Kidney capillary endothelial cell (primary cell): ENCODE measurements at places on chromosomes 1 and 21.

DNA sequence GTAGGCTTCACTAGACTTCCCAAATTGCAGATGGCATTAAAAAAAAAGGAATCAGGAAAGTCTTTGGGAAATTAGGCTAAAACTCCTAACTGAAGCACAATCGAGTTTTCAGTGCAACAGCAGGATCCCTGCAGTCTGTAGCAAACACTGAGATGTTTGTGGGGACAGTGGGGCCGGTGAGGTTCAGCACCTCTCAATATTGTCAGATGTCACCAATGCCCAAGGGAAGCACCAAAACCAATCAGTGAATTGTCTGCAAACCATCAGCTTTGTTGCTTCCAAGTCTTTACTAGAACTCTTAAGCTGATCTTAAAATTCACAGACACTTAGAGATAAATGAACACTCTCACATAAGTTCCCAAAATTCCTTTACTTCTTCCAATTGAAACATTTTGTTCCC is 2.6 kb downstream of the ERG start:
- no peak for DNase-seq

DNA sequence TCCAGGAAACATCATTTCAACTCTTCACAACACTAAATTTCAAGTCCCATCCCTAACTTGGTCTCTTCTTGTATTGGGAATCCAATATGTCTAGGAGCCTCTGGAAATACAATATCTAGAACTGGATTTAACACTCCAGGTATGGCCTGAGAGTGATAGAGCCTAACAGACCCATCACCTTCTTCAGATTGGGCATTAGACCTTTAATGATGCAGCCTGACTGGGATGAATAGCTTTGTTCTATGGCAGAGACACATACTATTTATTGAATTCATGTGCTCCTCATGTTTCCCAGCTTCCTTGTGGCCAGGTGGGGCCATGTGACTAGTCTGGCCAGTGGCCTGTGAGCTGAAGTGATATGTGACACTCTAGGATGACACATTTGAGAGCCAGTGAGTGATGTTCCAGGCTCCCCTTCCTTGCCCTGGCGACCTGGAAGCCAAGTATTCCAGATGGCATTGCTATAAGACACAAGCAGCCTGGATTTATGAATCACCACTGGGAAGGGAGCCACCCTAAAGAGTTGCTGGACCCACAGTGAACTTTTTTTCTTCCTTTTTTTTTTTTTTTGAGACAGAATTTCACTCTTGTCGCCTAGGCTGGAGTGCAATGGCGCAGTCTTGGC is 31.0 kb upstream of the POU3F1 start:
- DNase-seq: no peak

DNA sequence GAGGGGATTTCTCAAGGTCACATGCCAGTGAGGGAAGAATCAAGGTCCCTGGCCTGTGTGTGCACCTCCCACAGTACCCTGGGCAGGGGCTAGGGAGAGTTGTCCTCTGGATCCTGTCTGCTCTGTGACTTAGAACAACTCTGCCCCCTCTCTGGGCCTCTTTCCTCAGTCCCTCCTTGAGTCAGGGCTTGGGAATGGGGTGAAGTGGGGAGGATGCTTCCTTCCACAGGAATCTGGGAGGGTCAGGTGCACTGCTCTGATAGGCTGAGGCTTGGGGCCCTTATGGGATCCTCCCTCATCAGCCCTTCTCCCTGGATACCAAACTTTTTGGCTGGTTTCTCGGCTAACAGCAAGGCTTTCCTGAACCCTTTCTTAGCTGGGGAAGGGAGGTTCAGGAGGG is 2.5 kb downstream of the TRNP1 start:
- no peak for DNase-seq

- DNase-seq: no peak
These were observed 14.1 kb downstream of the PDXK start for GRCh38 chr21:43733060-43733459.

- DNase-seq: no peak
These were observed 68.4 kb upstream of the ABCG1 start for GRCh38 chr21:42150474-42151085.

DNA sequence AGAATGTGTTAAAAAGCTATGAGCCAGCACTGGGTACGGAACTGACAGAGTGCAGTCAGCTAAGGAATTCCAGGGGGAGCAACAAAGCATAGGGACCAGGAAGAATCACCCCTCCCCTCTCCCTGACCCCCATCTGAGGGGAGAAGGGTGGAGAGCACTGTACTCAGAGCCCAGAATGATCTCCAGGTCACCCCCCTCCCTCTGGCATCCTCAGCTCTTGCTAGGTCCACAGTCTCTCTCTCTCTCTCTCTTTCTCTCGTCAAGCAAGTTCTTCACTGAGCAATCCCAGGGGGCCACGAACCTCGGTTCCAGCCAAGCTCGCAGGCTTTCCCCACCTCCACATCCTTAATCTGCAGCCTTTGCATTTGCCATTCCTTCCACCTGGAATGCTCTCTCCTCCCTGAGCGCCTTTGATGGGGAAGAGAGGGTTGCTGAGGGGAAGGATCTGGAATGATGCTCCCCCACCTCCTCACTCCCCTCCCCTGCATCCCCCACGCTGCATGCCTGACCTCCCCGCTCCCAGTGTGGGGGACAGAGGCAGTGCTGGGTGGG is 6.7 kb upstream of the WASF2 start:
- DNase-seq: no peak

DNA sequence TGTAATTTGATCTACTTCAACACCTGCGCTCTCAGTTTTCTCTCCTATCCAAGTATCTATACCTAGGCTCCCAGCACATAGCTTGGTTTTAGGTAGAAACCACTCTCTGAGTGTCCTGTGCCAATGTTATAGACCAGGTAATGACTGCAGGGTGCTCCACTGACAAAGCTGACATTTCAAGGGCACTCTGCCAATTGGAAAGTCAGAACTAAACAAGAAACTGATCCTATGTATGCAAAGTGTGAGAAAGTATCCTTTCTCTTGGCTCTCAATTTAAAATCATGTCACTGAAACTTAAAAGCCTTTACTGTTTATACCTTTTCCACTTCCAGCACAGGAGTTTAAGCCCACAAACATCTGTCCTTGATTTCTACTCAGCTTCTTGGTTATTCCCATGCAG is 45.0 kb upstream of the AIM2 start:
- DNase-seq: no peak

GRCh38 chr1:115063228-115063901 is 25.9 kb downstream of the TSPAN2 start:
- DNase-seq: no peak

DNA sequence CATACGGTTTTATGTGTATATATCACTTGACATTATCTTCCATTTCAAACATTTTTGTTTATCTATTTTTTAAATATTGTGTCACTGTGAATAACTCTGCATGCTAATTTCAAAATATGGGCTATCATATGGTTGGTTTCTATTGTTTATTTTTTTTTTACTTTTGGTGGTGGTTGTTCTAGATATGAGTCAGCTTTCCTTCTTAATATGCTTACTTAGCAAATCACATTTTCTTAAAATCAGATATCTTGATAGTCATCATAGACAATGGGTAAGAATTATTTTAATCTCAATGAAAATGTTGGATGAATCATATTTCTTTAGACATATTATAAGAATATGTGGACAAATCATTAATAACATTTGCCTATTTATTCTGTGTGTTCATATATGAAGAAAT is 881.5 kb downstream of the BRINP3 start:
- no peak for DNase-seq

DNA sequence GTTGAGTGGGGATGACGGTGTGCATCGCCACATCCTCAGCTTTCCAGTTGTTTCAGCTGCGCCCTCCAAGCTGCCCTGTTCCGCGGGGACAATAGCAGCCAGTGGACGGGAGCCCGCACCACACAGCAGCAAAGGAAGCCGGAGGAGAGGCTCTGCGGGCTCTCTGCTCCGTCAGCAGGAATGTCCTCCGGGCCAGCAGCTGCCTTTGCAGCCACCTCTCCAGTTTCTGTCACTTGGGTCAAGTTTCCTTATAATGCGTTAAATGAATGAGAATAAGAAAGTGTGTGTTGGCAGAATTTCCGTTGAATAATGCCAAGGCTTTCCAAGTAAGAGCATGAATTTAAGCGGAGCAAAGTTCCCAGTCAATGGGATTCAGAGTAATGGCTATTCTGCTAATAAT is 263.3 kb downstream of the KIF26B start:
- DNase-seq: no peak

GRCh38 chr1:1591452-1591851 is 8.5 kb downstream of the FNDC10 start:
- peak; percentile 68 for DNase-seq

GRCh38 chr1:214264196-214264595 is 16.8 kb upstream of the SMYD2 start:
- no peak for DNase-seq

DNA sequence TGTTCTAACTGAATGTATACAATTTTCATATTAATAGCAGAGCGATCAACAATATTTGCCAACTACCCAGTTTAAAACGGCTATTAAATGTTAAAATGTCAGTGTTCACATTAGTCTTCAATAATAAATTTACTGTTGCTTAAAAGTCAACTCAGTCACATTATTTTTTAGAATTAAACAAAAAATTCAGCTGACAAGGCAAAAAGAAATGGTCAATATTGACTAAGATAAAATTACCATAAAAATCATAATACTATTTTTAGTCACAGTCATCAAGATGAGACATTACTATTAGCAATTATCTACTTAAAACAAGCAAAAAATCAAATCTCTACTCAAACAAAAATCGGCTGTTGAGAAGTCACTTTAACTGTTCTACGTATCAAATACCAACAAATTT is 1.5 kb downstream of the ANKRD13C start:
- DNase-seq: no peak

GRCh38 chr1:214282630-214283242 is 1.8 kb downstream of the SMYD2 start:
- no peak for DNase-seq

GRCh38 chr21:42997053-42997452 is 22.7 kb downstream of the PKNOX1 start:
- DNase-seq: no peak

DNA sequence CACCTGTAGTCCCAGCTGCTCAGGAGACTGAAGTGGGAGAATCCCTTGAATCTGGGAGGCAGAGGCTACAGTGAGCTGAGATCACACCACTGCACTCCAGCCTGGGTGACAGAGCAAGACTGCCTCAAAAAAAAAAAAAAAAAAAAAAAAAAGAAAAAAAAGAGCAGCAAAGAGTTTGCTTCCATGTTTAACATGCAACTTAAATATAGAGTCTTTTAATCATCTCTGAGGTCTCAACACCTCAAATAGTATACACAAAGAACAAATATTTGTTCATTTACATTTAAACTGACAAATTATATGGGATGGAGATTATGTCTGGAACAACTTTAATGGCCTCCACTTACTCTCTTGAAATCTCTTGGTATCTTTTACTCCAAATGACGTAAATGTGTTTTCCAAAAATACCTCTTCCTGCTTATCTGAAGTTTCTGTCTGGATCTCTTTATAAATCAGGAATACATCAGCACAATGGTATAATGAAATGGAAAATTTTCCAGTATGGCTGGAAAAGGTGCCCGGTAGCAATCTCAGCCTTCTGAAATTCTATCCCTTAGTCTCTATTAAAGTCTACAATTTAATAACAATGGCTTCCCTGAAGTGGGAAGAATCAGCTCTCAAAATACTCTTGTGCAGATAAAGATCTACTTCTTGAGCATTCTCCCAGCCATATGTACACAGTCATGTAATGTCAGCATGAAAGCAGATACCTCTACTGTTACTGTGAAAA is 258.5 kb downstream of the OMA1 start:
- DNase-seq: no peak

DNA sequence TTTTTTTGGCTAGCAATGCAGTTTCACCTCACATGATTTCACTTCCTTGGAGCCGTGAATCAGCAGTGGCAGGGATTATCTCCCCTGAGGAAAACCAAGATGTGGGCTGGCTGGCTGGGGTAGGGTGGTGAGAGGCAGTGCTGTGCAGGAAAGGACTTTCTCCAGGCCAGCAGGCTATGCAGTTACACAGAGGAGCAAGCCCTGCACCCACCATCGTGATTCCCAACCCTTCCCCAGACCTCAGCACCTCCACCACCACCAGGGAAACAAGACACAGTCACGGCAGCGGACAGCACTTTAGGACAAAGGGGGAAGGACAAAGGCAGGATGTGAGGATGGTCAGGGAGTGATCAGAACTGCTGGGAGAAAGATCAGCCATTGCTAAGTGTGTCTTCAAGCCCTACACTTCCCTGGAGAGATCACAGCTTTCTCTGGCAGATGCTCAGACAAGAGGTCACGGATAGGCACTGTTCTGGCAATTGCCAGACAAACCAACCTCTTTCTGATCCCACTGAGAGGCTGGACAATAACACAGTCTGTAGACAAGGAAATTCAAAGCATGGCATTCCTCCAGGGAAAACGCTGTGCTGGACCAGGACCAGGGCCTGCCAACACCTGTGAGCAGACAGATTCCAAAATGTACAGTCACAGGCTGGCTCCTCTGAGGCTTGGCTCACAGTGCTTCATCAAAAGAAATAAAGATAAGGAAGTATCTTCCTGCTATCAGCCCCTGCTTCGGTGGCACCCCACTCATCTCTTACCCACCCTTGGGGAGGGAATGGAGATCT is 509.4 kb downstream of the SMYD3 start:
- DNase-seq: no peak

DNA sequence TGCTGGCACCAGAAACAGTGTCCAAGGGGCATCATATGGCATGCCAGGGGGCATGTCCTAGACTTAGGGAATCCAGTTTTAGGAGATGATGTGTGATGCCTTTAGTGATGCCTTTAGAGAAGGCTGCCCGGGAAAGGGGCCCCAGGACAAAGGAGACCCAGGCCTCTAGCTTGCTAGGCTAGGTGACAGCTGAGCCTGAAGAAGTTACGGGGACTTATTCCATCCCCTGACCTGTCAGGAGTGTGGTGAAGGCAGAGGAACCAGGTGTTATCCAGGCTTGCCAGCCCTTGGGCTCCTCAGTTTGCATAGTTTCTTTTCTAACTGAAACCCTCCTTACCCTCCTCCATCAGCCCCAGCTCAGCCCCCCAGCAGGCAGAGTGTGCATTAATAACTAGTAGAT is 269.7 kb upstream of the CSF3R start:
- DNase-seq: no peak

GRCh38 chr21:28592205-28592865 is 400.3 kb downstream of the LTN1 start:
- DNase-seq: no peak

DNA sequence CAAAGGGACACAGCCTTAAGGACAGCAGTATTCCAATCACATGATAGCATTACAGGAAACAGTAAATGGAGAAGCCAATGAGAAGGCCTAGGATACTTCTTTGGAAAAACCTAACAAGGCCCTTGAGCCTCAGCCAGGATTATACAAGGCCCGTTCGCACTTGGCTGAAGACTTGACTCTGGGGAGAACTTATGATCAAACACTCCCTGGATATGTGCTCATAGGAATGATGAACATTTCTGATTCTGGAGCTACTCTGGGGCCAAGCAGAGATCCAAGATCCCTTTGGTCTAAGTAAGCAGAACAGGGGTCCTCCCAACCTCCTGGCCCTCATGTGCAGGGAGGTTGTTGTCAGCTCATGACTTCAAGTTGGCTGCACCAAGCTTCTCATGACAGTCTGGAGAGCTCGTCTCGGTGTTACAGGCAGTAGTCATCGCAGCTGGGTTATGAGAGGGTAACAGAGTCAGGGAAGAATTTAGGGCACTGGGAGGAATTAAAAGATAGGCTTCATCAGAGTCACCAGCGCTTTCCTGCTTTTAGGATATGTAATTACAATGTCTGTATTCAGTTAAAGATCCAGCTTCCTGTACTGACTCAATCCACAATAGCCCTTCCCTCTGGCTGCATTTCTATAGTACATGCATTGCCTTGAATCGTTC is 92.5 kb upstream of the IRF2BP2 start:
- peak; percentile 35 for DNase-seq
